Activated naive CD8-positive, alpha-beta T cell treated with anti-CD3 and anti-CD28 coated beads for 36 hours (primary cell): ENCODE measurements at places on chromosomes 6 and 20.

- no peak overlapping the region for H3K27ac ChIP-seq
- no peak for DNase-seq
- peaks cover 11% of the 10 kb centered on the region for H3K4me1 ChIP-seq
- H3K4me3 ChIP-seq, result no peak overlapping the region
- peaks cover 12% of the 10 kb centered on the region for H3K36me3 ChIP-seq
- peaks cover 6% of the 10 kb centered on the region for H3K27me3 ChIP-seq
Observed at GRCh38 chr6:156280065-156280464, 497.1 kb upstream of the ARID1B start.

GRCh38 chr6:49913636-49914375, 47.5 kb upstream of the CRISP1 start:
- H3K4me1 ChIP-seq, result no peaks in the 10 kb centered on the region
- no peaks in the 10 kb centered on the region for H3K36me3 ChIP-seq
- H3K4me3 ChIP-seq, result no peak overlapping the region
- H3K27ac ChIP-seq, result no peak overlapping the region
- no peaks in the 10 kb centered on the region for H3K27me3 ChIP-seq

GRCh38 chr6:11963756-11964500, 48.2 kb upstream of the HIVEP1 start:
- H3K4me3 ChIP-seq, result no peak overlapping the region

DNA sequence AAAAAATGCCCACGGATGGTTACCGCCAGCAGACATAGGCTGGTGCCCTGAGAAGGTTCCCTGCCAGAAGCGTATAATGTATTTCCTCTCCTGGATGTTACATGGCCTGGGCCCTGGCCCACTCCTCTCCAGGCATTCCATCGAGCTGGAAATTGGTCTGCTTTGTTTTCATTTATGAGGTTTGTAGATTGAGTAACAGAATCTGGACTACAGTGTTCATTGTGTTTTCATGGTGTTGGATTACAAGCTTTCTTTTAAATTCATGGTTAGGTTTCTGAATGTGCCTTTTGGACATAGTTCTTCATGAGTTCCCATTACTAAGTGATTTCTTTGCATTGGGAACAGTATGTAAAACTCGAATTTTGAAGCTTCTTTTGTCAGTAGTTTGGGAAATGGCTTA, 6.4 kb downstream of the TIAM2 start:
- no peak overlapping the region for H3K4me3 ChIP-seq
- no peak overlapping the region for H3K27ac ChIP-seq
- H3K27me3 ChIP-seq, result peaks cover 28% of the 10 kb centered on the region
- no peak for DNase-seq
- H3K36me3 ChIP-seq, result no peaks in the 10 kb centered on the region
- H3K4me1 ChIP-seq, result no peaks in the 10 kb centered on the region

GRCh38 chr20:15831201-15831600, 742.0 kb downstream of the KIF16B start:
- peaks cover 3% of the 10 kb centered on the region for H3K27me3 ChIP-seq
- no peak overlapping the region for H3K27ac ChIP-seq
- H3K4me3 ChIP-seq, result no peak overlapping the region
- no peaks in the 10 kb centered on the region for H3K4me1 ChIP-seq

DNA sequence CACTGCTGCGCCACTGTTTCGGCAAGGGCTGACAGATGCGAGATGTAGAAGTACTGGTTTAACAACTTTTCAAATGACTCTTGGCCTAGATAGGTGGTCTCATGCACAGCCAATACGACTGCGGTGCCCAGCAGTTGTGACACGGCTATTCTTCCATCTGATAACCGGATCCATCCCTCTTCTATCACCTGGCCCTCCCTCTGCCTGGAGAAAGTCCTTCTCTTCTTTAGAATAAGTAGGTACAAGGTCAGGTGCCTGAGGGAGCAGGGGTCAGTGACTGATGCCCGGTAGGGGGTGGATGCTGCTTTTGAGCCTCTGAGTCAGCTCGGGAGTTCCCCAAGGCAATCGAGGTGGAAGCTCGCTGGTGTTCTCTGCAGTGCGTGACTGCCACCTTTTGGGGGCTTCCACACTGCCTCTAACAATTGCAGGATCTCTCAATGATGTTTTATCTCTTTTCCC, 166.8 kb upstream of the GRIK2 start:
- H3K27me3 ChIP-seq, result no peaks in the 10 kb centered on the region
- H3K36me3 ChIP-seq, result no peaks in the 10 kb centered on the region
- no peak overlapping the region for H3K27ac ChIP-seq
- peak; percentile 8 for DNase-seq
- H3K4me1 ChIP-seq, result no peaks in the 10 kb centered on the region

GRCh38 chr6:108106261-108106660, 31.7 kb upstream of the OSTM1 start:
- H3K36me3 ChIP-seq, result no peaks in the 10 kb centered on the region
- peaks cover 23% of the 10 kb centered on the region for H3K27me3 ChIP-seq
- no peak for DNase-seq
- no peak overlapping the region for H3K4me3 ChIP-seq

- peaks cover 3% of the 10 kb centered on the region for H3K4me1 ChIP-seq
- H3K27me3 ChIP-seq, result peaks cover 11% of the 10 kb centered on the region
- no peak for DNase-seq
Observed at GRCh38 chr6:4670290-4670689, 105.9 kb upstream of the CDYL start.

- peaks cover 2% of the 10 kb centered on the region for H3K4me1 ChIP-seq
- no peak within 1 kb of the TSS for H3K27ac ChIP-seq
- H3K27me3 ChIP-seq, result peaks cover 66% of the 10 kb centered on the region
- H3K36me3 ChIP-seq, result no peaks in the 10 kb centered on the region
- DNase-seq, result no peak
Observed at GRCh38 chr20:23049201-23050075, at the start of gene THBD. THBD (minus strand) TSS chr20:23049672; CDS start chr20:23049504, 168 bp downstream.

DNA sequence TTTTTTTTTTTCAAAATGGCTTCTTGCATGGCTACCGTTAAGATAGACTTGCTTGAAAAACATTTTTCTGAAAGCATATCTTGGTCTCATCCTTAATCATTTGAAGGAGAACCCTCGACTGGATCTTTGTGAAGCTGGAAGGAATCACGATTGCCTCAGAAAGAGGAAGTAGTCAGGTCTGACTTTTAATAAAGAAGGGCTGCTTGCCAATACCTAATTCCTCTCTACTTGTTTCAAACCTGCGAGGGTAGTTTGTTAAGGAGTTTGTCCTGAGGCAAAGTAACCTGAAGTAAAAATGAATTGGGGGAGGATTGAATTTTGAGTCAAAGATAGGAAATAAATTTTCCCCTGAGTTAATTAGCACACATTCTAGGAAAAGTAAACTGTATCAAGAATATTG, 288.1 kb upstream of the MAP3K7 start:
- no peak overlapping the region for H3K4me3 ChIP-seq
- H3K36me3 ChIP-seq, result no peaks in the 10 kb centered on the region
- DNase-seq, result no peak
- H3K4me1 ChIP-seq, result no peaks in the 10 kb centered on the region
- no peak overlapping the region for H3K27ac ChIP-seq

- H3K27me3 ChIP-seq, result no peaks in the 10 kb centered on the region
- H3K4me1 ChIP-seq, result peaks cover 49% of the 10 kb centered on the region
- H3K4me3 ChIP-seq, result no peak overlapping the region
- H3K36me3 ChIP-seq, result peaks cover 6% of the 10 kb centered on the region
Observed at GRCh38 chr6:6610031-6610591, 21.6 kb downstream of the LY86 start.

DNA sequence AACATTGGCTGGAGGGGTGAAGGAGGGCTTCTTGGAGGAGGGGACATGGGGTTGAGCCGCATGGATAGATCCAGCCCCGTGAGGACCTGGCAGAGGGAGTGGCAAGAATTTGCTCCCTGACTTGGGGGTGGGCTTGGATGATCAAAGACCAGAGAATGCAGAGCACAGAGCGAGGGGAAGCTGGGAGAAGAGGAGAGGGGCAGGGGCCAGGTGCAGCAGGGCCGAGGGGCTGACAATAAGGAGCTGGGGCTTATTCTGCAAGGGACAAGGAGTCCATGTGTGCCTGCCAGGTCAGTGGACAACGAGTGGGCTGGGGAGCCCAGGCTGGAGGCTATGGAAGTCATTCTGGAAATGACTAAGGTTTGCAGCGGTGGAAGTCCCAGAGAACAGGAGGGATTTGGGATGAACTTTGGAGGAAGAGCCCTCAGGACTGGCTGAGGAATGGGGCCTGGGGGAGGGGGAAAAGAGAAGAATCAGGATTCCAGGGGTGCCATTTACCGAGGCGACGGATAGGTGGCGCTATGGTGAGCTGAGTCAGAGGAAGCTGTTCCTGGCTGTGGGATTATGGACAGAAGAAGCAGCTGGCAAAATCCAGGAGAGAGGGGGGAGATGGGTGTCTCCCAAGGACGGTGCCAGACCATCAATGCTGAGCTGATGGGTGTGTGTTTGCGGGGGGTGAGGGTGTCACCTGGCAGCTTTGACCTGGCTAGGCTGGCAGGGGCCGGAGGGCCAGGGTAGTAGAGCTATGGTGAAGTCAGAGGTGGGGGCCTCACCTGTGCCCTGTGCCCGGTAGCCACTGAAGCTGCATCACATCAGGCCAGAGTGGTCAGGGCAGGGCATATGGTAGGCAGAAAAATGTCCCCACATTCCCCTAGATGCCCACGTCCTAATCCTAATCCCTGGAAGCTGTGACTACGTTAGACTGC, 7.8 kb downstream of the KCNG1 start:
- H3K27me3 ChIP-seq, result peaks cover 42% of the 10 kb centered on the region
- H3K4me1 ChIP-seq, result no peaks in the 10 kb centered on the region
- H3K4me3 ChIP-seq, result no peak overlapping the region

GRCh38 chr20:23928788-23929187, 49.2 kb upstream of the CST5 start:
- H3K36me3 ChIP-seq, result peaks cover 2% of the 10 kb centered on the region
- H3K27me3 ChIP-seq, result no peaks in the 10 kb centered on the region

DNA sequence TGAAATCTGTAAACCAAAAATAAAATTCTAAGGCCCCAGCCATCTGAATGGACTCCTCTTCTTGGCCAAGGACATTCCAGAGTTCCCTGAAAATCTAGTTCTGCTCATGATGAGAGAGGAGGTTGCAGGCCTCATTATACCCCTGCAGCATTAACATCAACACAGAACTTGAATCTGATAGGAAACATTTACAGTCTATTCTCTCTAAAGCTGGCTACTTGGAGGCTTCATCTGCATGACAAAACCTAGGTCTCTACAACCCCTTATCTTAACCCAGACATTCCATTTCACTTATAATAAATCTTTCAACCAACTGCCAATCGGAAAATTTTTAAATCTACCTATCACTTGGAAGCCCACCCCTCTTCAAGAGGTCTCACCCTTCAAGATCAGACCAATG, 15.7 kb downstream of the RTN4IP1 start:
- H3K4me3 ChIP-seq, result no peak overlapping the region
- no peak for DNase-seq
- peaks cover 16% of the 10 kb centered on the region for H3K4me1 ChIP-seq
- H3K27ac ChIP-seq, result peak overlapping the region; percentile 2
- H3K36me3 ChIP-seq, result peaks cover 11% of the 10 kb centered on the region

DNA sequence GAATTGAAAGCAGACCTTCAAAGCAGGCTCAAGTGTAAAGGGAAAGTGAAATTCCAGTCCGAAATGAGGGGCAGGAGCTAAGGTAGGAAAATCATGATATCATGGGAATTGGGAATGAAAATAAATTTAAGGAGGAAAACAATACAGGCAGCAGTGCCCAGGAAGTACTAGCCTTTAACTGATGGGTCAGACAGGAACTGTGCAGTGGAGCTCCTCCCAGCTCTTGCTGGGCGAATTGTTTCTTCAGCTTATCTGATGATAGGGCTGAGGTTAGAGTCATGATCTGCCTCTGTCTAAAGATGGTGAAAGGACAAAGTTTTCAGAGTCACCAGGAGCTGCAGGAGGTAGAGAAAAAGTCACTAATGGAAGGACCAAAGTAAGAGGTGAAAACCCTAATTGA, 457.9 kb upstream of the PTCHD4 start:
- no peak for DNase-seq
- no peaks in the 10 kb centered on the region for H3K4me1 ChIP-seq
- H3K27me3 ChIP-seq, result no peaks in the 10 kb centered on the region
- no peak overlapping the region for H3K4me3 ChIP-seq
- no peak overlapping the region for H3K27ac ChIP-seq

DNA sequence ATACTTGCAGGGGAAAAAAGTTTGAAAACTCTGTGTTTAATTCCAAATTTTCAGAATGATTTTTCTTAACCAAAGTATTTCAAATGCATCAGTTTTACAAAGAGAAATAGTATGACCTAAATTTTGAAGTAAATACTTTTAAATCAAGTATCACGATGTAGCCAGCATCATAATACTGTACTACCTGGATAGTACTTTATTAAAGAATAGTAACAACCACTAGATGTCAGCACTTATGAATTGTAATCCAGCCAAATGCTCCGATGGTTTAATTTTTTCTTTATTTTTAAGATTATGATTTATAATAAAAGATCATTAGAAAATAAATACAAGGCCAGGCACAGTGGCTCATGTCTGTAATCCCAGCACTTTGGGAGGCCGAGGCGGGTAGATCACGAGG, 37.2 kb upstream of the HACE1 start:
- no peaks in the 10 kb centered on the region for H3K36me3 ChIP-seq
- peaks cover 14% of the 10 kb centered on the region for H3K27me3 ChIP-seq
- no peak overlapping the region for H3K4me3 ChIP-seq
- no peak overlapping the region for H3K27ac ChIP-seq
- no peak for DNase-seq

DNA sequence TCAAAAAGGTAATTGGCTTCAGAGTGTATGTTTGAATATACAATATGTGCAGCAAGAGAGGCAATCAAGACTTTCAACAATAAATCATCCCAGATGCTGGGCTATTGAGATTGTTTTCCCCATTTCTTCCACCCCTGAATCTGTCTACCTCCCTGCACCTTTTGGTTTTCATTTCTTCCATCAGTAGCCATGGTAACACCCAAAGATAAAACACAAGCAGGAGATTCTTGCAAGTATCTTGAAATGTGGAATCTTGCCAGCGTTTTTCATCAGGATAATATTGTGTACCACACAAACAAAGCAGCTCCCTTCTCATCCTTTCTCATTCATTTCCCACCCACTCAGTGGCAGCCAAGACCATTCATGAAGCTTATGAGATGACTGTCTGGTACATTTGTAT, 73.0 kb upstream of the NRSN1 start:
- no peak overlapping the region for H3K27ac ChIP-seq
- H3K36me3 ChIP-seq, result no peaks in the 10 kb centered on the region
- H3K4me1 ChIP-seq, result no peaks in the 10 kb centered on the region
- H3K27me3 ChIP-seq, result peaks cover 9% of the 10 kb centered on the region
- DNase-seq, result no peak
